Spleen (tissue), 13 donors: ENCODE measurements at places on chromosomes 11 and 22. TPM values are rescaled to one million over a fixed set of nuclear protein-coding genes. Genes with fewer than 3 reads are reported as not detected.
A peak's percentile ranks its signal among the peaks of the same experiment; 100 is the strongest.

GRCh38 chr22:35103761-35104160, 37.8 kb downstream of the ISX start:
- no peak overlapping the region for H3K27ac ChIP-seq
- H3K27me3 ChIP-seq, result peaks cover 7% of the 10 kb centered on the region
- H3K4me1 ChIP-seq, result no peaks in the 10 kb centered on the region
- no peak overlapping the region for H3K4me3 ChIP-seq
- no peak for DNase-seq
- no peaks in the 10 kb centered on the region for H3K36me3 ChIP-seq

DNA sequence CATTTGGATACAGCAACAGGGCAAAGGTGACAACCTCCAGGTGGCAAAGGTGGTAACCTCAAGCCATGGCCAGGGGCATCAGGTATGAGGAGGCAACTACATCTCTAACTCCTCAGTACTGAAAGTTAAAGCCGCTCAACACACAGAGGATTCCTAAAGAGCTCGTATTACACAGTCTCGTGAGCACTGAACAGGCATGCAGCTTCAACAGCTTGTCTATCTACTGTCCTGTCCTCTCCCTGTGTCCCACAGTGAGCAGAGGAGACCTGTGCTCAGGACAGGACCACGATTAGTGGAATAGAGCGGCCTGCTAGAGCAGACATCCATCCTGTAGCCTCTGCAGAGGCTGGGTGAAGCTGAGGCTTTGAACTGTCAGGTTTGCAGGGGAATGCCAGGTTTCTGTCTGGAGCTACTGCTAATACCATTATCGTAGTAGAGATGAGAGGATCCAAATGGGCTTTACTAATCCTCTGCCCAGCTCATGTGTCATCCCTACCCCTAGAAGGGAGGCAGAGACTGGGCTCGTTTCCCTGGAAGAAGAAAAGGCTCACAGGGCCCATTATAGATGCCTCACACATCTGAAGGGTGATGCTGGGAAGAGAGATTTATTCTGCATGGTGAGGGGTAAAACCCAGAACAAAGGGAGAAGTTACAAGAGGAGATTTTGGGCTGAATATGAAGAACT, 415.2 kb downstream of the LARGE1 start:
- no peak overlapping the region for H3K27ac ChIP-seq
- no peaks in the 10 kb centered on the region for H3K4me1 ChIP-seq
- no peaks in the 10 kb centered on the region for H3K27me3 ChIP-seq
- no peak for DNase-seq
- H3K4me3 ChIP-seq, result no peak overlapping the region

DNA sequence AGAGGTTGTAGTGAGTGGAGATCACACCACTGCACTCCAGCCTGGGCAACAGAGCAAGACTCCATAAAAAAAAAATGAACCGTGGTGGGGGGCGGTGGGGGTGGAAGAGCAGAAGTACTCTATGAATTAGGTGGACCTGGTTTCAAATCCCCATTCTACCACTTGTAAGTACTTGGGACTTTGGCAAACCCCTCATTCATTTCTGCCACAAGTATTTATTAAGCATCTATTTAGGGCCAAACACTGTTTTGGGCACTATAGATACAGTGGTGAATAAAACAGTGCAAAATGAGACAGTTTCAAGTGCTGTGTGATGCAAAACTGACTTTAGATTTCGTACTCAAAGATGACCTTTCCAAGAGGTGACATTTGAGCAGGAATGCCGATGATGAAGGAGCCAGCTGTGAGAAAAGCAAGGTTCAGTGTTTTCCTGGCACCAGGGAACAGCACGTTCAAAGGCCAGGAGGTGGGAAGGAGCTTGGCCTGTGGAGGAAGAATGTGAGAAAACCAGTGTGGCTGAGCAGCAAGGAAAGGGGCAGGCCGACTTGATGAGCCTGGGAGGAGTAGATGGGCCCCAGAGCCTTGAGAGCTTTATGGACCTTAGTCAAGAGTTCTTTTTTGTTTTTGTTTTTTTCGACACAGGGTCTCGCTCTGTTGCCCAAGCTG, 1.4 kb upstream of the TMEM134 start:
- no peaks in the 10 kb centered on the region for H3K36me3 ChIP-seq
- H3K27me3 ChIP-seq, result no peaks in the 10 kb centered on the region
- DNase-seq, result no peak

DNA sequence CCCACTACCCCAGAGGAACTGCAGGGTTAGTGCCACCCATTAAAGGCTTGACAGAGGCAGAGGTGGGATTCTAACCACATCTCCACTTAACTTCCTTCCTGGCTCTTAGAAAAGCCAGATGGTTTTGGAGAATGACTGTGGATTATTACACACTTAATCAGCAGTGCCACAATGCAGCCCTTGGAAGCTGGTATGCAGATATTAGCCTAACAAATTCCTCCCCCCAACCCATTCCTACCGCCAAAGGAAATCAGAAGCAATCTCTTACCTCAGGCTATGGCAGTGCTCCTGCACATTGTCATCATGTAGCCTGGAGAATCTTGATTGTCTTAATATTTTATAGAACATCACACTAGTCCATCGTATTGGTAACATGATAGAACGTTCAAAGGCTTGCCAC, 23.2 kb upstream of the NRGN start:
- no peak overlapping the region for H3K4me3 ChIP-seq
- H3K27ac ChIP-seq, result no peak overlapping the region
- H3K4me1 ChIP-seq, result no peaks in the 10 kb centered on the region
- no peaks in the 10 kb centered on the region for H3K36me3 ChIP-seq
- peaks cover 25% of the 10 kb centered on the region for H3K27me3 ChIP-seq

GRCh38 chr11:76630600-76631281, 39.8 kb downstream of the LRRC32 start:
- no peaks in the 10 kb centered on the region for H3K36me3 ChIP-seq
- no peak for DNase-seq
- peak overlapping the region; percentile 69 for H3K27ac ChIP-seq
- no peak overlapping the region for H3K4me3 ChIP-seq
- peaks cover 30% of the 10 kb centered on the region for H3K4me1 ChIP-seq

DNA sequence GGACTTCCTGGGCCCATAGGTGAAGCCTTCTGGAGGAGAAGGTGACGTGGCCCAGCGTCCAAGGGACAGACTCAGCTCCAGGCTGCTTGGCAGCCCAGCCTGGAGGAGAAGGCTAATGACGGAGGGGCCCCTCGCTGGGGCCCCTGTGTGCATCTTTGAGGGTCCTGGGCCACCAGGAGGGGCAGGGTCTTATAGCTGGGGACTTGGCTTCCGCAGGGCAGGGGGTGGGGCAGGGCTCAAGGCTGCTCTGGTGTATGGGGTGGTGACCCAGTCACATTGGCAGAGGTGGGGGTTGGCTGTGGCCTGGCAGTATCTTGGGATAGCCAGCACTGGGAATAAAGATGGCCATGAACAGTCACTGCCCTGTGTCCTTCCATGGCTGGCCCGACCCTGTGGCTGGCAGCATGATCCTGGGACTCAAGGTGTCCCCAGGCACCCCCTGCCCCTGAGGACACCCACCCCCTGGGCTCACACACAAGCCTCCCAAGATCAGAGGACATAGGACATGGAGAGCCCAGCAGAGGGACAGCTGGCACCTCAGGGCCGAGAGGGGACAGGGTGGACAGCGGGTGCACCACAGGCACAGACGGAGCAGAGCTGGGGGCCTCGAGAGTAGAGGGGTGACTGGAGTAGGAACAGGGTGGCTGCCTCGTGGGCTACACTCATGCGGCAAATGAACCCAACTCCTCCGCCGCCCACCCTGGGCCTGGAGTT, 10.1 kb downstream of the SIGIRR start:
- H3K27ac ChIP-seq, result peak overlapping the region; percentile 87
- no peak overlapping the region for H3K4me3 ChIP-seq
- H3K4me1 ChIP-seq, result peaks cover 10% of the 10 kb centered on the region
- H3K36me3 ChIP-seq, result peaks cover 11% of the 10 kb centered on the region
- peak; percentile 74 for DNase-seq

DNA sequence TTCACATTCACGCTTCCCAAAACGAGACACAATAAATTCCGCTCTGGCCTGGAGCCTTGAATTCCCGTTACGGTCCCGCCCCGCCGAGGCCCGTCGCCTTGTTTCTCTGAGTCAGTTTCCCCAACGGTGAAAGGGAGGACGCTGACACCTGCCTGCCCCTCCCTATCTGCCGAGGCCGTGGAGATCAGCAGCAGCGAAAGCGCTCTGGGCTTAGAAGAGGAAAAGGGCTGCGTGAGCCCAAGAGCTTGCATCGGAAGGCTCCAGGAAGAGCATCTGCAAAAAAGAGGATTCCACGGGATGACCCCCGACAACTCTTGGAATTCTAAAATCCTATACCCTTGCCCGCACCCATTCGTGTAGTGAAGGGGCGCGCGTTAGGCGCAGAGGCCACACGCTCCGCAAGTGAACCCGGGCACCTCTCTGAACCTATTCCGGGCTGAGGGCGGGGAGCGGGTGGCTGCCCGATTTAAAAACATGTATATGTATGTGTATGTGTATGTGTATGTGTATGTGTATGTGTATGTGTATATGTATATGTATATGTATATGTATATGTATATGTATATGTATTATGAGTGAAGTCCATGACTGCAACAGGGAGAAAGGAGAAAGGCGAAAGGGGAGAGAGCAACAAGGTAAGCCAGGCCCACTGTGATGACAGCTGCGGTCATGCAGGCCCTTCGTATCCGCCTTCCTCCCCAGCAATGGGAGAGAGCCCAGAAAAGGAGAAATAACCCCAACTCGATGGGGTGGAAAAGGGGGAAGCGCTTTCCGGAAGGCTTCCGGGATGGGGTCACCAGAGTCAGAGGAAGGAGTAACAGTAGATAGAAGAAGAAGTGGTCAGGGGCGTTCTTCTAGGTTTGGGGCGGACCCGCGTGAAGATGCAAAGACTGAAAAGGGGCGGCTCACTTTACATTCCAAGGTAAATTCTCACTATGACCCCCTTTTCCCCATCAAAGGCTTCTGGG, 948 bp upstream of the MRTFA start:
- peak; percentile 89 for DNase-seq
- peaks cover 16% of the 10 kb centered on the region for H3K4me1 ChIP-seq
- peak overlapping the region; percentile 94 for H3K27ac ChIP-seq
- H3K36me3 ChIP-seq, result no peaks in the 10 kb centered on the region
- no peaks in the 10 kb centered on the region for H3K27me3 ChIP-seq

- no peak overlapping the region for H3K4me3 ChIP-seq
- H3K27ac ChIP-seq, result no peak overlapping the region
- no peaks in the 10 kb centered on the region for H3K27me3 ChIP-seq
Observed at GRCh38 chr22:30555282-30556210, 9.0 kb upstream of the SEC14L6 start.

DNA sequence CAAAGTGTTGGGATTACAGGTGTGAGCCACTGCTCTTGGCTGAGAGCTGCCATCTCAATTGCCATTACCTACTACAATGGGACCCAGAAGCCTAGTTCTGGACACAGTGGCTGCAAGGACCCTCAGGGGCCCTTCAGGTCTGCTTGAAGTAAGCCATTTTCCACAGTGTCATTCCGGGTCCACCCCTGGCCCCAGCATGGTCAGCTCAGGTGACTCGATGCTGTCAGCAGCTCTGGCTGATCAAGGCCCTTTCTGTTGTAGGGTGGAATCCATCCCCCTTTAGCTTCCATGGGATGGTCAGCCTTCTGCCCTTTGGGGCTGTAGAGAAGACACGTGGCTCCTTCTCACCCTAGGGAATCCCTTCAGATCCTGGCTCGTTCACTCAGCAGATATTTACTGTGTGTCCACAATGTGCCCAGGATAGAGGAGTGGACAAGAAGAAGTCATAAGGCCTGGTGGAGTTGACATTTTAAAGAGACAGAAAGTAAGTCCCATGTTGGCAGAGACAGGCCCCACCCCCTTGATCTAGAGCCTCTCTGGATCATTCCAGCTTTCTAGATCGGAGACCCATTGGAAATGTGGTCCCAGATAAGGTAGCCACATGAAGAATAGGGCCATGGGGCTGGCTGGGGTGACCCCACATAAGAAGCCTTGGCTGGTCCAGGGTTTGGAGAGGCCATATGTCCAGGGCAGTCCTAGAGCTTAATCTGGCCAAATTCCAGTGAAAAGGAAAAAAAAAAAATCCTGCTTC, 15.1 kb upstream of the KAT5 start:
- H3K36me3 ChIP-seq, result no peaks in the 10 kb centered on the region
- DNase-seq, result no peak
- H3K4me3 ChIP-seq, result no peak overlapping the region
- no peaks in the 10 kb centered on the region for H3K27me3 ChIP-seq

DNA sequence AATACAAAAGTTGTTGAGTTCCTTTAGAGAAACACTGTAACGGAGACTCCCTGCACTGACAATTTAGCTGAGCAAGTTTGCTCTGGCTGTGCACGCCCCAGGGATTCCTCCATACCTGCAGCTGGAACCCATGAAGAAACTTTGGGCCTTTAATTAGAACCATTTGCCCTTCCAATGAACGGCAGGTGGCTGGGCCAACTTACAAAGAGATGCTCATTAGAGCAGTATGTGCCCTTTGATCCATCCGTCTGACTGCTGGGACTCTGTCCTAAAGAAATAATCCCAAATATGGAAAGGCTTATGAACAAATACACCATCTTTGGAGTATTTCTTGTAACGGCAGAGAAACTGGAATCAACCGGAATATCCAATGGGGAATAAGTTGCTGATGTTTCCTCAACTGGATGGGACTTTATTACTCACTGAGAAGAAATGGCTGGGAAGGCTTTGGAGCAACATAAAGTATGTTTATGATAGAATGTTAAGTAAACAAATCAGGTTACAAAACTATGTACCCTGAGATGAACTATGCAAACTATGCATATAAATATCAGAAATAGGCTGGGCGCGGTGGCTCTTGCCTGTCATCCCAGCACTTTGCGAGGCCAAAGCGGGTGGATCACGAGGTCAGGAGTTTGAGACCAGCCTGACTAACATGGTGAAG, 24.4 kb upstream of the FBLN1 start:
- H3K27me3 ChIP-seq, result no peaks in the 10 kb centered on the region
- H3K4me3 ChIP-seq, result no peak overlapping the region
- DNase-seq, result peak; percentile 12
- H3K36me3 ChIP-seq, result no peaks in the 10 kb centered on the region
- no peak overlapping the region for H3K27ac ChIP-seq
- no peaks in the 10 kb centered on the region for H3K4me1 ChIP-seq

- no peaks in the 10 kb centered on the region for H3K27me3 ChIP-seq
- H3K4me1 ChIP-seq, result peaks cover 18% of the 10 kb centered on the region
- peak; percentile 53 for DNase-seq
- H3K36me3 ChIP-seq, result peaks cover 19% of the 10 kb centered on the region
- no peak overlapping the region for H3K4me3 ChIP-seq
- H3K27ac ChIP-seq, result no peak overlapping the region
Observed at GRCh38 chr11:74006743-74007304, 2.1 kb downstream of the UCP3 start.

GRCh38 chr22:46169628-46170027, 19.3 kb downstream of the PPARA start:
- peaks cover 25% of the 10 kb centered on the region for H3K4me1 ChIP-seq
- H3K36me3 ChIP-seq, result no peaks in the 10 kb centered on the region
- H3K27ac ChIP-seq, result no peak overlapping the region

GRCh38 chr11:3208272-3208671, 10.3 kb downstream of the MRGPRG start:
- no peak overlapping the region for H3K27ac ChIP-seq
- peaks cover 18% of the 10 kb centered on the region for H3K4me1 ChIP-seq
- H3K27me3 ChIP-seq, result peaks cover 11% of the 10 kb centered on the region
- no peak overlapping the region for H3K4me3 ChIP-seq

Gene TREH
- not detected for total RNA-seq

Gene CHCHD10
- 101 TPM for total RNA-seq

Gene RBMXL2
- 0.51 TPM for total RNA-seq

Gene SLC25A45
- 25.7 TPM for total RNA-seq

Gene SAMM50
- 26.7 TPM for total RNA-seq

Gene GALNT18
- 1.7 TPM for total RNA-seq

Gene OR2AG2
- total RNA-seq, result 0.20 TPM

Gene EMID1
- total RNA-seq, result 54.9 TPM

Gene P2RY2
- 17.5 TPM for total RNA-seq

Gene HTR3B
- not detected for total RNA-seq

Gene OR4D6
- not detected for total RNA-seq

Gene KCNA4
- total RNA-seq, result not detected

Gene GPR83
- 0.09 TPM for total RNA-seq
